ENCODE measurements at places on chromosomes 3 and 15. TPM values are rescaled to one million over a fixed set of nuclear protein-coding genes. Genes with fewer than 3 reads are reported as not detected.

The PLSCR4 gene
- 6.0 TPM for total RNA-seq

The NANOGP8 gene
- total RNA-seq: not detected

DNA sequence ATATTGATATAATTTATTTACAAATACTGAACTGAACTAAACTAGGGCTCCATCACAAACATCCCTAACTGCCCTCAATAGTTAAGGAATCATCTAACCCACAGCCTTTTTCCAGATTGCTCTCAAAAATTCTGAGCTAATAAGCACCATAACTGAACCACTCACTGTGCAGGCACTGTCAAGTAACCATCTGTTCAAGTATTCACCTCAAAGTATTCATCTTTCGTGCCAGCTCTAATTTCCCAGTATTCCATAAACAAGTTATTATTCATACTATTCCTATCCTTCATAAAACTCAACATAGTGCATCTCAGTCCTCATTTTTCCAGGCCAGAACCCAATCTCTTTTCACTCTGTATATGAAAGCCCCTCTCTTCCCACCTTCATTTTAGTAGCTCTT, 41.1 kb downstream of the THBS1 start:
- no peaks in the 10 kb centered on the region for H3K27me3 ChIP-seq
- no peak for DNase-seq
- H3K4me3 ChIP-seq: no peak overlapping the region
- H3K27ac ChIP-seq: no peak overlapping the region
- H3K4me1 ChIP-seq: no peaks in the 10 kb centered on the region

DNA sequence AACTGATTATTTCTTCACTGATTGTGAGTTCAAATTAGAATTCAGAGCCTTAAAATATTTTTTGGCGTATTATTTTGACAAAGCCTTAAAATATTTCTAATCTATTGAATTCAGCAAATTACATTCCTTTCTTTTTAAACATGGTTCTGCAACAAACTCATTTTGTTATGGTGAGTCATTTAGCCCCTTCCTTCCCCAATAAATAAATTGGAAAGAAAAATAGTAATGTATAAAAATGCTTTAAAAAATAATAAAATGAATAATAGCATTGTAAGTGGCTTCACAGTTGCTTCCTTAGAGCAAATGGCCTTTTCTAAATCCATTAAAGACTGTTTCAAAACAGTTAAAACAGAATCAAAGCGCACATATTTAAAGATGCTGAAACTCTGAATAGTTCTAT, 12.1 kb downstream of the CSNK1G1 start:
- no peak overlapping the region for H3K4me3 ChIP-seq
- H3K27me3 ChIP-seq: no peaks in the 10 kb centered on the region
- H3K27ac ChIP-seq: no peak overlapping the region
- H3K4me1 ChIP-seq: peaks cover 21% of the 10 kb centered on the region
- no peak for DNase-seq

DNA sequence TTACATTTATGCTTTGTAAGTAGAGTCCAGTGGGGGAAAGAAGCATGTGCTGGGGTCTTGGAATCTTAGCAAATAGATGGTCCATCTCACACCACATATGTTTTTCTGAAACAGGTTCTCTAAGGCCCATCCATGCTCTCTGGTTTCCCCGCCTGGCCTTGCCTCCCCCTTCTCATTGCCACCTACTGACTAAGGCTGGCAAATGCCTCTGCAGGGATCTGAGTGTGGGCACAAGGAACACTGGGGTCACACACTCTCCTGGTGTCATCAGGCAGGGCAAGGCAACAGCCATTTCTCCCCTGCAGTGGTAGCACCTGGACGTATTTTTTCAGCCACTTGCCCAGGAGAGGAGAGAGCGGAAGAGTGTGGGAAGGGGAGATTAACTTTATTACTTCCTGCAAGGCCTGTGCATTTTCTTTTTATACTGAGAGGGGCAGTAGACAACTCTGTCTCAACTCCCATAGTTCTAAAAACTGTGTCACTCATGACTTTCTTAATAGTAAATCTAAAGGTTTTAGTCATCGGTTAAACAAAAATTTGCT, 804.2 kb upstream of the NECTIN3 start:
- no peak overlapping the region for H3K27ac ChIP-seq
- no peaks in the 10 kb centered on the region for H3K36me3 ChIP-seq
- no peak overlapping the region for H3K4me3 ChIP-seq
- H3K27me3 ChIP-seq: no peaks in the 10 kb centered on the region
- H3K4me1 ChIP-seq: peaks cover 8% of the 10 kb centered on the region

- no peaks in the 10 kb centered on the region for H3K36me3 ChIP-seq
- H3K27ac ChIP-seq: no peak overlapping the region
- no peaks in the 10 kb centered on the region for H3K4me1 ChIP-seq
- no peak overlapping the region for H3K4me3 ChIP-seq
Measured at GRCh38 chr3:156341332-156341731, 213.6 kb downstream of the SSR3 start.

DNA sequence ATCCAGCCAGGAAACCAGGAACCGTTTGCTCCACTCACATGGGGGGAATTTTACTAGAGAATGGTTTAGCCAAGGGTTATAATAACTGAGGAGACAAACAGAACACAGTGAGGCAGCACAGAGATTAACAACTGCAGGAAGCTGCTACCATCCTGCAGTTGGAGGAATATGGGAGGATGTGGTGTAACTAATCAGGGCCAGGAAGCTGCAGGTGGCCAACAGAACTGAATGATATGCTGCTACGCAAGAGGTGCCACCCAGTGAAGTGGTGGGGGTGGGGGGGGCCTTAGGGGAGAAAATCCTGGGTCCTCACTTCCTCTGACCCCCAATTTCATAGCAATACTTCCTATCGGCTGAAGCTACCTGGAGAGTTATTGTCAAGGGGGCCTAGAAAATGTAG, 306.4 kb upstream of the STT3B start:
- no peak overlapping the region for H3K4me3 ChIP-seq
- H3K27ac ChIP-seq: peak overlapping the region; percentile 54
- H3K27me3 ChIP-seq: no peaks in the 10 kb centered on the region
- peaks cover 17% of the 10 kb centered on the region for H3K4me1 ChIP-seq

- no peak overlapping the region for H3K4me3 ChIP-seq
- DNase-seq: no peak
- peaks cover 9% of the 10 kb centered on the region for H3K4me1 ChIP-seq
- no peak overlapping the region for H3K27ac ChIP-seq
Measured at GRCh38 chr3:4856986-4857385, 122.3 kb upstream of the BHLHE40 start.
